ENCODE measurements at places on chromosomes 6 and 20.

DNA sequence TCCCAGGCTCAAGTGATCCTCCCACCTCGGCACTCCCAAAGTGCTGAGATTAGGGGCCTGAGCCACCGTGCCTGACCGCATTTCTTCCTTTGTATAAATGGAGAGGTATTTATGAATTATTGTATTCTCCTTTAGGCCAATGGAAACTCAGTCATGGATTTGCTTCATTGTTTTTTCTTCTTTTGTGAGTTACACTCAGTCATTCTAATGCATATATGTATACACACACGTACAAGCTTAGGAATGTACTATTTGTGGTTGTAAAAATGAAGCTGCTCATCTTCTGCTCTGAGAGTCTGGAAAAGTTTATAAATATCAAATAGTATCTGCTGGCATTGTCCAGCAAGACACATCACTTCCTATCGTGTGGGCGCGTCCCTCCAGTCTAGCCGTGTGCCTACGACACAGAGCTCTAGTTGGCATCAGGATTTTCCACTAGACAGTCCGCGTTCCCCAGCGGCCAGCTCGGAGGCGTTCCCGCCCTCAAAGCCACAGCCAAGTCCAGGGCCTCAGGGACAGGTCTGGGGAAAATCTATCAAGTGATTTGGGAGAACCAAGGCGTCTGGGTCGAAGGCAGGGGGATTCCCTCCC is 215.2 kb downstream of the NFATC2 start:
- peak; percentile 81 for DNase-seq

- no peak for DNase-seq
These were observed 23.1 kb upstream of the LAMP5 start for GRCh38 chr20:9491324-9491723.

DNA sequence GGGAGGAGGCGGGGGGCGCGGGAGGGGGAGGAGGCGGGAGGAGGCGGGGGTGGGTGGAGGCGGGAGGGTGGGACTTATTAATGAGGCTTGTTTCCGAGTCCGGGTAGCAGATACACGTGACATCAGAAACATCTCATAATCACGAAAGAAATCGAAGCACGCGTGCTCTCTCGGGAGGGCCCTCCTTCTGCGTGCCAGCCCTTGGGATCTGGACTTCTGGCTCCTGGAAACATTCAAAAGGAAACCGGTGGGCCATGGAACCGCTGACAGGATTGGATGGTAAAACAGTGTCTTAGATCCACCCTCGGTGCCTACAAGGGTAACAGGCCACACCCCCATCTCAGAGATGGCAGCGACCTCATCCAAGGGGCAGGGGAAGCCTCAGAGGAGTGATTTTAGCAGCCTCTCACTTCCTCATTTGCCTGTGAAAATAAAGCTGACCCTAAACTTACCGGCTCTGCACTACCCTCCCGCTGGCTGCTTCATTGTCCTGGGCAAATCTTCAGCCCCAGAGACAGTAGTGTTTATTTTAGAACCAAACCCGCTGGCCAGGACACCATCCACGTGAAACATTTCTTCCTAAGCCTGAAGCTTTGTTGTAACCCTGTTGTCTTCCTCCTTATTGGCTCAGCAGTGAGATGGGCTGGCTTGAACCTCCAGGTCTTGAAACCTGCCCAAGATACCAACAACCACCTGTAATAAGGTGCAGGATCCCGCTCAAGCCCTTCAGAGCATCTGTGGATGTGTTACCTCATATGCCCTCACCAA is 97.5 kb downstream of the PSMG4 start:
- DNase-seq = peak; percentile 78

GRCh38 chr6:64037427-64037826 is 401.8 kb downstream of the PHF3 start:
- DNase-seq = no peak

- DNase-seq = no peak
These were observed 340.7 kb downstream of the ADGRB3 start for GRCh38 chr6:68975816-68976215.

DNA sequence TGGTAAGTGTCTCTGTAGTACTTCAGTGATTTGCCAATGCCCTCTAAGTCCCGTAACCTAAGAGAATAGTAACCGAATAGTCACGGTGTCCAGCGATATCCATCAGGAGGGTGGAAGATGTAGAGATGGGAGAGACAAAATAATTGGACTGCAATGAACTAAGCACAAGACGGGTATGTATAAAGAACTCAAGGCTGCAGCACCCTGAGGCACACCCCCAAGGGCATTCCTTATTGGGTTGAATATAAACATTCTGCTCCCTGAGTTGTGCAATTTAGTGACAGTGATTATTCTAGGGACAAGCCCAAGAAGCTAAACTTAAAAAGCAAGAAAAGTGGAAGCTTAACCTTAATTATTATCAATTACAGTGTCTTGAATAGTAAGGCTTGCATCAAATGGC is 14.6 kb downstream of the DST start:
- no peak for DNase-seq

- no peak for DNase-seq
These were observed 17.8 kb downstream of the ARMC12 start for GRCh38 chr6:35754452-35755277.

DNA sequence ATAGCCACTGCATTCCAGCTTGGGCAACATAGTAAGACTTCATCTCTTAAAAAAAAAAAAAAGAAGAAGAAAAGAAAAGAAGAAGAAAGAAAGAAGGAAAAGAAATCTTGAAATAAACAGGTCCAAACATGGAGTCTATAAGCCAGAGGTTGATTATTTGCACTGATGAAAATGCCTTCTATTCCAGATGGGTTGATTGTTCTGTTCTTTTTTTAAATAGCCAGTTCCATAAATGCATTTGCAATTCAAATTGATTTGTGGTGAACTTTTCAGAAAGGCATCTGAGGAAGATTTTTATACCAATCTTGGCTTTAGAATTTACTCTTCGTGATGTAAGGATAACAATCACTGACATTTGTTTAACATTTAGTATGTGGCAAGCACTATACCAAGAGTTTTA is 243.8 kb upstream of the PLN start:
- DNase-seq = no peak

DNA sequence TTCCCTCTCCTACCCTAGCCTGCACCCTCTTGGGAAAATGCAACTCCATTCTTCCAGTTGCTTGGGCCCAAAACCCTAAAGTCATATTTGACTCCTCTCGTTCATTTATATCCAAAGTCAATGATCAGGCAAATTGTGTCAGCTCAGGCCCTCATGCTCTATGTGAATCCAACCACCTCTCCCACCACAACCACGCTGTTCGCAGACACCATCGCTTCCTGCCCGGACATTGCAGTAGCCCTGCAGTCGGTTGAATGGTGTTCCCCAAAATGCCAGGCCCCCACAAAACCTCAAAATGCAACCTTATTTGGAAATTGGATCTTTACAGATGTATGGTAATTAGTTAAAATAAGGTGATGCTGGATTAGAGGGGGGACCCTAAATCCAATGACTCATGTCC is 98.3 kb downstream of the PREX1 start:
- DNase-seq = no peak

GRCh38 chr6:150830439-150831165 is 34.9 kb upstream of the MTHFD1L start:
- peak; percentile 63 for DNase-seq

DNA sequence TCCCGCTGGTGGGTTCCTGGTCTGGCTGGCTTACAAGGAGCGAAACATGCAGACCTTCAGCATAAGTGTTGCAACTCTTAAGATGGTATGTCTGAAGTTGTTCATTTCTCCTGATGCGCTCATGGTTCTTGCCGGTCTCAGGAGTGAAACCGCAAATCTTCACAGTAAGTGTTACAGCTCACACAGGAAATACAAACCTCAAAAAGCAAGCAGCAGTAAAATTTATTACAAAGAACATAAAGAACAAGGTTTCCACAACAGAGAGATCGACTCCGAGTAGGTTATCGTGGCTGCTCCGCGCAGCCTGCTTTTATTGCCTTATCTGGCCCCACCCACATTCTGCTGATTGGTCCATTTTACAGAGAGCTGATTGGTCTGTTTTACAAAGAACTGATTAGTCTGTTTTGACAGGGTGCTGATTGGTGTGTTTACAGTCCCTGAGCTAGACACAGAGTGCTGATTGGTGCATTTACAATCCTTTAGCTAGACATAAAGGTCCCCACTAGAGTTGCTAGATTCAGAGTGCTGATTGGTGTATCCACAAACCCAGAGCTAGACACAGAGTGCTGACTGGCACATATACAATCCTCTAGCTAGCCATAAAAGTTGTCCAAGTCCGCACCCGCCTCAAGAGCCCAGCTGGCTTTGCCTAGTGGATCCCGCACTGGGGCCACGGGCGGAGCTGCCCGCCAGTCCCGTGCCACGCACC is 39.2 kb downstream of the TRIM27 start:
- DNase-seq = no peak

DNA sequence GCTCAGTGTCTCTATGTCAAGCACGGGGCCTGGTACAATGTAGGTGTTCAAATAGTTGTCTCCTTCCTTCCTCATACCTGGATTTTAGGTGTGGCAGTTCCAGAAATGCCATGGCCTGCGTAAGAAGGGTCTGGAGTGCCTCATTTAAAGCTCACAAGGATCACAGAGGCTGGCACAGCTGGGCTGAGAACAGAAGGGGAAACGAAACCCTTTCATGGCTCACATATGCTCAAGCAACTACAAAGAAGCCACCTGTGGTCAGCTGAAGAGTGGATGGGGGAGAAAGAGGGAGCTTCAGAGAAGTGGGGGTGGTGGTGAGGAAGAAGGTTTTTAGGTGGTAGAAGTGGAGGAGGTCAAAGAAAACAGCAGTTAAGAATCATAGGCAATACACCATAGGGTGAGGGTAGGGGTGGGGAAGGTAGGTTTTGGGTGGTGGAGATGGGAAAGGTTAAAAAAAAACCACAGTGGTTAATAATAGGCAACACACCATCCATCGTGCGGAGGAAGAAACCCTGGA is 17.0 kb upstream of the TOP1 start:
- DNase-seq = no peak

- peak; percentile 72 for DNase-seq
These were observed 29.8 kb downstream of the UST start for GRCh38 chr6:148776321-148777308.

DNA sequence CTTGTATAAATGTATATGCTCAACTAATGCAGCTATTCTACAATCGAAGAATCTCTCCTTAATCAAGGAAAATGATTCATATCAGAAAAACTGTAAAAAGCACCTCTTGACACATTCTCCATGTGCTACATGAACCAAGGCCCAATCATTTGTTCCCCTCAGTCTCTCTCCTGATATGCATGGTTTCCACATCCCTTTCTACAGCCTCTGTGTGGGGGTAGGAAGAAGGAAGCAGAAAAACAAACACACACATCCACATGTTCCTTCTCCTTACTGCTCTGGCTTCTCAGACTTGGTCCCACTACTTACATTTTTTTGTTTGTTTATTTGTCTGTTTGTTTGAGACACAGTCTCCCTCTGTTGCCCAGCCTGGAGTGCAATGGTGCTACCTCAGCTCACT is 510.5 kb downstream of the PRKN start:
- no peak for DNase-seq

GRCh38 chr6:120451508-120451907 is 882.8 kb downstream of the TBC1D32 start:
- no peak for DNase-seq

- DNase-seq = no peak
These were observed 53.4 kb downstream of the SLX4IP start for GRCh38 chr20:10488534-10488933.

- no peak for DNase-seq
These were observed 217.9 kb upstream of the SGK1 start for GRCh38 chr6:134535831-134536230.

DNA sequence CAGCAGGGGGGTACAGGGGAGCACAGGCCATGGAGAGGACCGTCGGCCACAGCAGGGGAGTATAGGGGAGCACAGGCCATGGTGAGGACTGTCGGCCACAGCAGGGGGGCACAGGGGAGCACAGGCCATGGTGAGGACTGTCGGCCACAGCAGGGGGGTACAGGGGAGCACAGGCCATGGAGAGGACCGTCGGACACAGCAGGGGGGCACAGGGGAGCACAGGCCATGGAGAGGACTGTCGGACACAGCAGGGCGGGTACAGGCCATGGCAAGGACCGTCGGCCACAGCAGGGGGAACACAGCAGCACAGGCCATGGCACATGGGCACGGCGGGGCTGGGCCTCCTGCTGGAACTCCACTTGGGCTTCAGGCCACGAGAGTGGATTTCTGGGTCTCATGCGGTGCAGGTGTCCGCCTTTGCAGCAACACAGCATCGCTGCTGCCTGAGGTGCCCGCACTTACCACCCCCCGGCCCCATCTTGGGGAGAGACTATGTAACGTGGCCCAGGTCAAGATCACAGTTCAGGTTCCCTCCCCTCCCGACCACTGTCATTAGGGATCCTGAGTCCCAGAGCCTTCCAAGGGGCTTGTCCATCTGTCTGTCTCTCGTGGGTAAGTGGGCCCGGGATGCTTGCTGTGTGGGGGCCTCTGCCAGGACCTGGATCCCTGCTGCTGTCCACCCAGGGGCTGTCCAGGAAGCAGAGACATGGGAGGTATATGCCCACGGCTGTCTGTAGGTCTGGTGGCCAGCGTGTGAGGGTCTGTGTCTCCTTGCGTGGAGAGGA is 2.5 kb downstream of the NPBWR2 start:
- no peak for DNase-seq

DNA sequence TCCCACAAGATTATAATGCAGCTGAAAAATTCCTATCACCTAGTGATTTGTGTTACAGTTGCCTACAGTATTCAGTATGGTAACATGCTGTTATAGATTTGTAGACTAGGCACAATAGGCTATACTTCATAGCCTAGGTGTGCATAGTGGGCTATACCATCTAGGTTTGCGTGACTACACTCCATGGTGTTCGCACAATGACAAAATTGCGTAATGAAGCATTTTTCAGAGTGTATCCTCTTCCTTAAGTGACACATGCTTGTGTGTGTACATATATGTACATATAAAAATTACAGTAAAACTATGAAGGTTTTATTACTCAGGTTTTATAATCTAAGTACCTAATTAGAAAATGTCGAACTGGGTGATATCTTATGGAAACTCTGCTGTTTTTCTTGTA is 133.0 kb downstream of the FARS2 start:
- DNase-seq = no peak

DNA sequence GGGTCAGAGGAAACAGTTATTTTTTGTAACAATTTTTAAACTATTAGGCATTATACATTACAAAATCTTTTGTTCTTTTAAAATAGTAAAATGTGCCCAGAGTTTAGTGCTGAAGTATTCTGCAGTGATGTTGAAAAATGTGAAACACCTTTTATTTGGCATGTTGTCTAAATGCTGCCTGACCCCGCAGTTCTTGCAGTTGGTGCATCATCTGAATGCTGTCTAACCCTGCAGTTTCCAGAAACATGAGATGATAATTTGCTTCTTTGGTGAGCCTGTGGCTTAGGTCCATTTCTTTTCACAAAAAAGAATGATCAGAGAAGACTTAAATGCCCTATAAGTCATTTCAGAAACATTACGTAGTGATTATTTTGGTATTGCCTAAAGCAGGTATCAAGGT is 82.4 kb downstream of the RNF217 start:
- no peak for DNase-seq

DNA sequence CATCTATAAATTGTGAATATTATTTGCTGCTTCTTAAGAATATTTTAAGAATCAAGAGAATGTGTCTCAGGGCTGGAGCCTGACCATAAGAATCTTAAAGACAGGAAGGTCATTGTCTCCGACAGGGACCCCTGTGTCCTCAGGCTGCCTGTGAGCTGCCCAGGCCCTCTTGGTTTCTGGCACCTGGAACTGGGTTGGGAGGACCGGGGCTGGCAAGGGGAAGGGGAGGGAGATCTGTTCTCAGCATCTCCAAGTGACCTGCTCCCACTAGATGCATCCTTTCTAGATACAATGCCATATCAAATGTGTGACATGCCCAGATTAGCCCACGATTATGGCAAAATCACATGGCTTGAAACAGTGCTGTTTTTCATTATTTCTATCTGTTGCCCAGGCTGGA is 110.5 kb downstream of the SCML4 start:
- no peak for DNase-seq
